ENCODE measurements at places on chromosomes 11 and 22.

DNA sequence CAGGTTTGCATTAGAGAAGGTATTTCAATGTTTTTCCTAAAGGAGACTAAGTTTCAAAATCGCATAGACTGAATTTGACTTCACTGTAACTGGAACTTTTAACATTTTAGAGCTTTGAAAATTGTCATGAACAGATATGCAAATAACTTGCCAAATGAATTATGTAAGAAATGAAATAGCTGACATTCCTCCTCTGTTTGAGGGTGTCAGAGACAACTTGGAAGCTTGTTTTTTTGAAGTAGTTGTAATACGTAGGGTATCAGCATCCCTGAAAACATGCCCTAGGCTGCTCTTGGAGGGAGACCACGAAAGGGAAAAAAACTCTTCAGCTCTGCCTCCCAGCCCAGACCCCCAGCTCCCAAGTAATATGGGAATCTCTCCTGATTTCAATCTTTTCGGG, 41.3 kb upstream of the CCDC179 start:
- no peak for DNase-seq

- no peak for DNase-seq
These were observed 151.5 kb downstream of the AASDHPPT start for GRCh38 chr11:106228996-106229395.

GRCh38 chr11:128739589-128739988, 45.7 kb downstream of the FLI1 start:
- DNase-seq: no peak

DNA sequence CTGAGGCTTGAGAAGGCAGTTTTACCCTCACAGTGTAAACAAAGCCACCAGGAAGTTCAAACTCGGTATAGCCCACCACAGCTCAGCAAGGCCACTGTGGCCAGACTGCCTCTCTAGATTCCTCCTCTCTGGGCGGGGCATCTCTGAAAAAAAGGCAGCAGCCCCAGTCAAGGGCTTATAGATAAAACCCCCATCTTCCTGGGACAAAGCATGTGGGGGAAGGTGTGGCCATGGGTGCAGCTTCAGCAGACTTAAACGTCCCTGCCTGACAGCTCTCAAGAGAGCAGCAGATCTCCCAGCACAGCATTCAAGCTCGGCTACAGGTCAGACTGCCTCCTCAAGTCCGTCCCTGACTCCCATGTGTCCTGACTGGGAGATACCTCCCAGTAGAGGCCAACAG, 69.7 kb downstream of the TTC28 start:
- DNase-seq: no peak

DNA sequence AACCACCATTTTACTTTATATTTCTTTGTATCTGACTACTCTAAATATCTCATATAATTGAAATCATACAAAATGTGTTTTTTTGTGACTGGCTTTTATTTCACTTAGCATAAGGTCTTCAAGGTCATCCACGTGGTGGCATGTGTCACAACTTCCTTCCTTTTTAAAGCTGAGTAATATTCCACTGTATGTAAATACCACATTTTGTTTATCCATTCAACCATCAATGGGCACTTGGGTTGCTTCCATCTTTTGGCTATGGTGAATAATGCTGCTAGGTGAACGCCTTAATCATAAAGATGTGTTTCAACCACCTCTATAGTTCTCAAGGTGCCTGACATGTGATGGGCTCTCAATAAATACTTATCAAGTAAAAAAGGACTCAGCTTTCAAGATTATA, 15.5 kb downstream of the RAB30 start:
- no peak for DNase-seq

DNA sequence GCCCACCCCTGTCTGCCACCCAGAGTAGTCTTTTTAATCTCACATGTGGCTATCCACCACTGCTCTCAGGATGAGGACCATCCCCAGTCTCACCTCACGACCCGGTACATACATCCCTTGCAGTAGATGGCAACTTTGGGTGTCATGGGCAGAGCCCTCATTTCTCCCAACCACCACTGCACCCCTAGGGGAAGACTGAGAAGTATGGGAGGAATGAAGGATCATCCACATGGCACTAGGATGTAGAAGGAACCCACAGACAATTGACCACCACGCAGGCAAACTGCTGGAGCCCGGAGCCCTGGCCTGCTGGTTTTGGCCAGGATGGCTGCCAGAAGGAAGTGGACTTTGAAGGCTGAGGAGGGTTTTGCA, 1.9 kb upstream of the SCARF2 start:
- no peak for DNase-seq

- DNase-seq: no peak
These were observed 231.2 kb downstream of the TBC1D22A start for GRCh38 chr22:46993633-46994032.

DNA sequence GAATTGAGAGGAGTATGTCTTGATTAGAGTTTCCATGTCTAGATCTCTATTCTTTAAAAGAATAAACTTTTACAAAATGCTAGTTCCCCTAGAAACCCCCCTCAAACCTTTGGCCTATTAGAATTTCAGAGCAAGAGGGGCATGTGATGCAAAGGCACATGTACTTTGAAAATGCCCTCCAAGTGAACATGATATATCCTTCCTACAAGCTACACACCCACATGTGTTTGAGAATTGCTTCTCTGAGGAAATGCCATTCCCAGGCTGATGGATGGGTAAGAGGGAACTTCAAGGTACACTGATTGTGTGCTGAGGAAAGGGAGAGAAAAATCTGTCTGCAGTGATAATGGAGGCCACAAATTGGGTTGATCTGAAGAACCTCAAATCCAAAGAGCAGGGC, 59.5 kb upstream of the PSMA1 start:
- no peak for DNase-seq

DNA sequence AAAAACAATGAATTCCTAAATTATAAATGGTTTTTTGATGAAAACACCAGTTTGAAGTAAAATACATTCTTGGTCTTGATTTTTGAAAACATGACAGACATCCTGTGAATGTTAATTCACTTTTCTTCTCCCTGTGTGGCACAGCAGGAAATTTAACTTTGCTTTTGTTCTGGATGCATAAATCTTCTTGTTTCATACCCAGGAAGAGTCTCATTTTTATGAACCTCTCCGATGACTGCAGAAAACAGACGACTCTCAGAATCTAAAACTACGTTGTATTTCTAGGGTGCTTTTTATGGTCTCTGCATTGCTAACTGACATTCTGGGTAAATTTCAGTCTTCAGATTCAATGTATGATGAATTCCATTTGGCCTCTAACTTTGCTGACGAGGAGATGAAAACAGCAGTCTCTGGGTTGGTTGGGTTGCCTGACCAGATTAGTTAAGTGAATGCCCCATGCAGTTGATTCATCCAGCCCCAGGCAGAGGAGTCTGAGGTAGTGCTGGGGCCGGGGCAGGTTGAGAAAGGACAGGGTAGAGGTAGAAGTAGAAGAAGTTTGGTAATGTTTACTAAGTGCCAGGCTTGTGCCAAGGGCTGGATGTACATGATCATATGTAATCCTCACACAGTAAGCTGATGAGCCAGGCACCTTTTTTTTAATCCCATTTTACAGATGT, 20.1 kb downstream of the TCP11L1 start:
- DNase-seq: no peak

- DNase-seq: peak; percentile 41
These were observed 12.6 kb upstream of the MAPK8IP1 start for GRCh38 chr11:45872651-45873356.

- no peak for DNase-seq
These were observed 8.0 kb downstream of the GLB1L2 start for GRCh38 chr11:134339756-134340155.

DNA sequence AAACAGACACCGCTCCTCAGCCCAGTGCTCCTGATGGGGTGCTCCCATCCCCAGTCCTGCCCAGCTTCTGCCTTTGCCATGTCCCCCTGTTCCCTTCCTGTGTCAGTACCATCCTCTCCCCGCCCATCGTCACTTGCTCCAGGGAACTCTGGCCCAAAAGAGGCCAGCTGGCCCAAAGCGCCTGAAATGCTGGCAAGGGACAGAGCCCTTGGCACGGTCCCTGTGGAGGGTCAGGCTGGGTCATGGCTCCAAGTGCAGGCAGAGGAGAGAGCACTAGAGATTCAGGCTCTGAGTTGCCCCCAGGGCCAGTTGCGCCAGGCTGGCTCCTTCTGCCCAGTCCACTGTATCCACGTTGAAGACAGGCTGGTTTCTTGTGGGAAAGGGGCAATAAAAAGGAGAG, 8.4 kb upstream of the HDHD5 start:
- no peak for DNase-seq

DNA sequence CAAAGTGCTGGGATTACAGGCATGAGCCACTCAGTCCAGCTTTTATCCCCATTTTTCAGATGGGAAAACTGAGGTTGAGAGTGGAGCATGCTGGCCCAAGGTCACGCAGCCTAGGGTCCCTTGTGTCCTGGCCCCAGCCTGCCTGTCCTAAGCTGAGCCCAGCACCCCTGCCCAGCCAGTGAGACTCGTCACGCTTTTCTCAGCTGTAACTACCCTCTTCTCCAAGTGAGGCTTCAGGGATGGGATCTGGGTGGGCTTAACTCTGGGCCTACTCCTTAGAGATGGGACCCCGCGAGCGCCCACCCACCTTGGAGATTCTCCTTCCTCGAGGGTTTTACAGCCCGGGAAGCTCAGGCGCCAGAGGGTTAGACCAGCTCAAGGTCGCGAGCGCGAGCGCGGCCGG, 390 bp upstream of the TMEM151A start:
- DNase-seq: no peak

GRCh38 chr11:45102361-45102809, 44.1 kb upstream of the PRDM11 start:
- DNase-seq: no peak

DNA sequence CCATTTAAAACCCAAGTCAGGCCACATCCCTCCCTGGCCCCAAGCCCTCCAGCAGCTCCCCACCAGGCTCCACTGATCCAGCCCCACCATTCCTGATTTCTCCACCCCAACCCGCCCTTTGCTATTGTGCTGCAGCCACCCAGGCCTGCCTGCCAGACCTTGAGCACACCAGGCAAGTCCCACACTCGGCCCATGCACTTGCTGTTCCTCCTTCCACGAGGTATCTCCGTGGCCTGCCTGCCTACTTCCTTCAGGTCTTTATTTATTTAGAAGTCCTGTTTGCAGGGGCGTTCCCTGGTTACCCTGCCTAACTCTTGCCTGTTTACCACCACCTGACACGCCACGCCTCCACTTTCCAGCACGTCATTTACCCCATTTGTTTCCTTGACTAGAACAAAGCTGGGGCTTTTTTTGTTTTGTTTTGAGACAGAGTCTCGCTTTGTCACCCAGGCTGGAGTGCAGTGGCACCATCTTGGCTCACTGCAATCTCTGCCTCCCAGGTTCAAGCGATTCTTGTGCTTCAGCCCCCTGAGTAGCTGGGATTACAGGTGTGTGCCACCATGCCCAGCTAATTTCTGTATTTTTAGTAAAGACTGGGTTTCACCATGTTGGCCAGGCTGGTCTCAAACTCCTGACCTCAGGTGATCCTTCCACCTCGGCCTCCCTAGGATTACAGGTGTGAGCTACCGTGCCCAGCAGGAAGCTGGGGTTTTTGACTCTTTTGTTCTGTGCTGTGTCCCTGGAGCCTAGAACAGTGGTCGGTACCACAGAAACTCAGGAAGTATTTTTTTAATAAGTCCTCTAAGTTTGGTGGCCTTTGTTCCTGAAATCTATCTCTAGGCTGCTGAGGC, 6.7 kb downstream of the CENPM start:
- no peak for DNase-seq

DNA sequence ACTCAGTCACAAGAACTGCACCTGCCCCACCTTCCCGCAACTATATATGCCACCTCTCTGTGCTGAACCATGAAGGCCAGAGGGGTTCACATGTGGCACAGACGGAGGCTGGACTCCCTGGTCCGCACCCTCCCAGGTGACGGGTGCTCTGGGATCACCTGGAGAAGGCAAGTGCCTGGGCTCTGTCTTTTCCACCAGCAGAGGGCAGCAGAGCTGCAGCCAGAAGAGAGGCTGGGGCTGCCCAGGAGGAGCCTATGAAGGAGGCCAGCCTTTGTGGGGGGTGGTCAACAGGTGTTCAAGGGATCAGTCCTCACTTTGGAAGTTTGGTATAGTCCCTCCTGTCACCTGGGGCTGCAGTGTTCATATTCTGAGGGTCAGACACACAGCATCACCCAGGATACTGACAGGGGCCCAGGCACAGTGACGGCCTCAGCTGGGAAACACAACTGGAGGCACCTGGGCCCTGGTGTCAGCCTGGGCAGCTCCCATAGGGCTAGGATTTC, 39.2 kb upstream of the IGLL5 start:
- peak; percentile 37 for DNase-seq

DNA sequence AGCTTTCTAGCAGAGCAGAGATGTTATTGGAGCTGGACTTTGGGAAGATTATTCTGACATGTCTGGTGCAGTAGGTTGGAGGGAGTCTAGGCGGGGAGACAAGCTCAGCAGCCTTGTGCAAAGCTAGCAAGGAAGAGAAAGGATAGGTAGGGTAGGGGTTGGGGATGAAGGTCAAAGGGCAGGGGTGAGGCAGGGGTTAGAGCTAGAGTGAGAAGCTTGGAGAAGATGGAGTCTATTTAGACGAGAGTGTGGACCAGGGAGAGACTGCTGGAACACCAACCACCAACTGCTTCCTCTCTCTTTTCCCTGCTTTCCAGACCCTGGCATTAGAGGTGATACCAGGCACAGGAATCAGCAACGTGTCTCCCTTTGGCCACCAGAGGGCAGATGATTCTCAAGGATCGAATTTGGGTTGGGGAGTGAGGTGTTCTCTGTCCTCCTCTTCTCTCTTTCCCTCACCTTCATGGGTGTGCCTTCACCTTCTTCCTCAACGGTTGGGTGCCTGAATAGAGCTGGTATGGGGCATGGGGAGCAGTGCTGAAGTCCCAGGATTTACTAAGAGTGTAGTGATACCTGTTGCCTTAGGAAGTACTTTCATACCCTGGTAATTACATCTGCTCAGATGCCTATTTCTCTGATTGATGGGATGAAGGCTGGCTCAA, 1.8 kb upstream of the MARK2 start:
- DNase-seq: peak; percentile 90

GRCh38 chr11:109309153-109309552, 112.8 kb upstream of the C11orf87 start:
- no peak for DNase-seq

- DNase-seq: no peak
These were observed 371.1 kb upstream of the ARHGAP42 start for GRCh38 chr11:100315946-100316345.

- DNase-seq: no peak
These were observed 4.3 kb downstream of the FGF3 start for GRCh38 chr11:69814902-69815301.

GRCh38 chr11:47768101-47768612, 1.0 kb upstream of the FNBP4 start:
- DNase-seq: peak; percentile 56

- no peak for DNase-seq
These were observed 13.0 kb downstream of the LTO1 start for GRCh38 chr11:69662021-69662698.

Measured in NCI-H1694 (cell line).